ENCODE measurements at places on chromosomes 5 and 9.

DNA sequence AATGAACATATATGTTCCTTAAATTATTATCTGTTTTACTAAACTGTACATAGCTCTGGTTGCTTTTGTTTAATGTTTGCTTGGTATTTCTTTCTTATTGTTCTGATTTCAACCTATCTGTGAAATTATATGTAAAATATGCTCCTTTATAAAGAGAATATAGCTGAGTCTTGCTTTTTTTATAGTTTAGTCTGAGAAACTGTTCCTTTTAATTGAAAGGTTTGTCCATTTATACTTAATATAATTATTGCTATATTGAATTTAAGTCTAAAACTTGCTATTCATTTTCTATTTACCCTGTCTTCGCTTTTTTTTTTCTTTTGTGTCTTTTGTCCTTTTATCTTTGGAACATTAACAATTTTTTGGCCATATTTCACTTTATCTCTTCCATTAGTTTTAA, 712.0 kb downstream of the MAT2B start:
- DNase-seq = no peak

DNA sequence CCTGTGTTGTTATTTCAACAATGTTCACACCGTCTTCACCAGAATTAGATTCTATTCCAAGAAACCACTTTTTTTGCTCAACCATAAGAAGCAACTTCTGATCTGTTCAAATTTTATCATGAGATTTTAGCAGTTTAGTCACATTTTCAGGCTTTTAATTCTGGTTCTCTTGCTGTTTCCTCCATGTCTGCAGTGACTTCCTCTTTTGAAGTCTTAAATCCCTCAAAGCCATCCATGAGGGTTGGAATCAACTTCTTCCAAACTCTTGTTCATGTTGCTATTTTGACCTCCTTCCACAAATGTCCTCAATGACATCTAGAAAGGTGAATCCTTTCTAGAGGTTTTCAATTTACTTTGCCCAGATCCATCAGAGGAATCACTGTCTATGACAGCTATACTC, 25.7 kb upstream of the ENTREP1 start:
- DNase-seq = no peak

DNA sequence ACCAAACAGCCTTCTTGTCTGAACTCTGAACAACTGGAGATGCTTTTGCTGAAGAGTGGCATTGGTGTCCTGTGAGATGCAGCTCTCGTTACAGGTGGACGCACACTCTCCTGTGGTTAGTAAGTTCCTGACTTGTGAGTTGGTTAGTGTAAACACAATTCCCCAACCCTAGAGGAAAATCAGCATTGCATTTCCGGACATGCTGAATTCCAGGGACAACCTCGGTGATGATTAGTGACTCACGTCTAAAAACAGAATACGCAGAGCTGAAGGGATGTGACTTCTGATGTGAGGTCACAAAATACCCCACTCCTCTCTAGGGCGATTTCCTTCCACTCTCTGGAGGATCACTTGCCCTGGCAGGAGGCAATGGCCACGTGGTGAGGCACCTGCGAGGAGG, 5.0 kb downstream of the OR2V2 start:
- no peak for DNase-seq

- no peak for DNase-seq
Measured at GRCh38 chr9:122812736-122813135, 12.8 kb downstream of the OR1K1 start.

DNA sequence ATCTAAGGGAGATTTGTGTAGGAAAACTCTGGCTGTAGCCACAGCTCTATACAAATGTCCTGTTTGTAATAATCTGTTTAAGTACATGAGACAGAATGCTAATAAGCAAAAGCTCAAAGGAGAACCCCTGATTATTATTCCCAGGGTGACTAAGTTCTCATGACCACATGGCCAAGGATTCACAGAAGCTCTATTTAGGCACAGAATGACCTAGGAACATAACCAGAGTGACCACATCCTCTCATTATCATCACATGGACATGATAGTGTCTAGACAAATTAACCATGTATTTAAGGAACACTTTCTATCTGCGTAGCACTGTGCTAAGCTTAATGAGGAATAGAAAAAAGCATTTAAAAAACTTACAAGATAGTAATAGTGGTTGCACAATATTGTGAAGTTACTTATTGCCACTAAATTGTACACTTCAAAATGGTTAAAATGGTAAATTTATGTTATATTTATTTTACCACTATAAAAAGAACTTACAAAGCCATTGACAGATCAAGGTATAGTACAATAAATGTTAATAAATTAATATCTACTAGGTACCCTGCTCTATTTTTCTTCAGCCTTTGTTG, 56.3 kb downstream of the STX17 start:
- no peak for DNase-seq

DNA sequence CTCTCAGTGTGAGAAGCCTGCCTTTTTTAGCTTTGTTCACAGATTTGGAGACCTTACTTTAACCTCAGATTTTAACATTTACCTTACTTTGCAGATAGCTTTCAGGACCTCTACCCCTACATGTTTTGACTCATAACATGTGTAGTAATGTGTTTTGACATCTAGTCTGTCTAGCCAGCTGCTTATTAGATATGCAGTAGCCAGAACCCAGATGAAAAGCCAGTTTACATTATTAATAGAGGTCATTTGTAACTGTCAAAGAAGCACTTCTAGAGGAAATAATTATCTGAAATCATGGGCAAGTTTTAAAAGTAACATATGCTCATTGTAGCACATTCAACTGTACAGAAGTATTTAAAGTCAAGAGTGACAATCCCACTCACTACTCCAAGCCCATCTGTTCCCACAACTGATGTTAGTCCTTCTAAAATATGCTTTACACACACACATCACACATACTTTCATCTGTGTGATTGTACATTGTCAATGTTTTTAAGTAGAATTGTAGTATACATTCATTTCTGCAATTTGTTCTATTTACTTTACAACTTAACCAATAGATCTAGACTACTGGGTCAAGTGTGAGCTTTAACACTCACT, 71.8 kb upstream of the NIPAL4 start:
- no peak for DNase-seq

GRCh38 chr5:133321833-133322420, 270.1 kb downstream of the HSPA4 start:
- DNase-seq = peak; percentile 50

- no peak for DNase-seq
Measured at GRCh38 chr5:78858364-78858763, 126.7 kb downstream of the ARSB start.

GRCh38 chr5:124592891-124593290, 153.5 kb downstream of the ZNF608 start:
- DNase-seq = no peak

DNA sequence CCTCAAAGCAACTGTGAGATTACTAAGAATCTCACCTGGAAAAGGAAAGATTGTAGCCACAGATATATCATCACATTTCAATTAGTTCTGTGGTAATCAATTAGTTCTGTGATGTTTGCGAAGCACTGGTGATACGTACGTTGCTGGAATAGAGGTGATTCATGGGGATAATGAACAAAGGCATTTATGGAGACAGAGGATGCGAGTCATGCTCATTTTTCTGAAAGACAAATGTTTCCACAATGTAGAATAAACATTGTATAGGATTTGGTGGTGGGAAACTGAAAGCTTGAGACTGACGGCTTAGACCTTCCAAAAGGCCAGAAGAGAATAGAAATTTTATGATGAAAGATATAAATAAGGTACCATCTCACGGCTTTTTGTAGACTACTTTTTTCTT, 507.3 kb upstream of the TYRP1 start:
- DNase-seq = no peak

GRCh38 chr5:110549301-110549700, 177.2 kb downstream of the TMEM232 start:
- DNase-seq = no peak

- DNase-seq = no peak
Measured at GRCh38 chr5:3535414-3536211, 60.0 kb upstream of the IRX1 start.

GRCh38 chr9:98176391-98177259, 15.8 kb downstream of the CORO2A start:
- no peak for DNase-seq

GRCh38 chr5:53479590-53480415, 626 bp upstream of the FST start:
- DNase-seq = peak; percentile 22

DNA sequence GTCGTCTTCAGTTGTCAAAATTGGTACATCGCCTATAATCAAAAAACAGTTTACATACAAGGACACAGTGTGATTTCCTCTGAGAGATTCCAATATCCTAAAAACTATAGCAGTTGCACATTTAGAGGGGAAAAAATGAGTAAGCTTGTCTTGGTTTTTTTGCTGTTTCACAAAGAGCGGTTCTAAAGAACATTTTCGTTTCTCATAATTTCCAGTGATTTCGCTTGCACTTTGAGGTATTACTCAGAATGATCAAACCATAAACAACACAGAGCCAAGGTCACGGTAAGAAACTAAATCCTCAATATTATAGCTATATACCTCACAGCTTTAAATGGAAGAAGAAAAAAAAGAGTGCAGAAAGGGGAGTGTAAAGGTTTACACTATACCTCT, 861 bp downstream of the MTX3 start:
- peak; percentile 93 for DNase-seq

GRCh38 chr9:134775081-134775951, 105.3 kb upstream of the FCN2 start:
- DNase-seq = no peak

GRCh38 chr5:35626108-35626507, 8.4 kb downstream of the SPEF2 start:
- peak; percentile 75 for DNase-seq

- DNase-seq = no peak
Measured at GRCh38 chr5:122870219-122870856, 24.9 kb downstream of the SNX24 start.

GRCh38 chr5:131206772-131207171, 36.0 kb downstream of the LYRM7 start:
- DNase-seq = peak; percentile 38

- no peak for DNase-seq
Measured at GRCh38 chr9:36153746-36154145, 15.4 kb upstream of the CCIN start.

- DNase-seq = no peak
Measured at GRCh38 chr5:68751661-68752060, 342.2 kb upstream of the SLC30A5 start.

DNA sequence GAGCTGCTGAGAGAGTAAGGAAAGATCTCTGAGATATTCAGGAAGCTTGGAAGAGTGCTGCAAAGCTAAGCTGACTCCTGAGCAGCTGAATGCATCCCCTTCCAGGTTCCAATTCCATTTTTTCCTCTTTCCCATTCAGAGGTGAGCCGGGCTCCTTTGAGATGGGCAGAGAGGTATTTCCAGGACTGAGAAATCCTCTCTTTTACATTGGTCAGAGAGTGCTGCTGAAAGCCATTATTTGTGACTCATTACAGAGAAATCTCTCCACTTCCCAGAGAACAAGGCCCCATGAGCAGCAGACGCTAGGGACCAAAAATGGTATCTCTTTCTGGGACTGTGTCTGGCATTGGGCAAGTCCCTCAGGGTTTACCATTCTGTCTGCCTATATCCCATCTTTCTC, 3.7 kb downstream of the MCTP1 start:
- no peak for DNase-seq

DNA sequence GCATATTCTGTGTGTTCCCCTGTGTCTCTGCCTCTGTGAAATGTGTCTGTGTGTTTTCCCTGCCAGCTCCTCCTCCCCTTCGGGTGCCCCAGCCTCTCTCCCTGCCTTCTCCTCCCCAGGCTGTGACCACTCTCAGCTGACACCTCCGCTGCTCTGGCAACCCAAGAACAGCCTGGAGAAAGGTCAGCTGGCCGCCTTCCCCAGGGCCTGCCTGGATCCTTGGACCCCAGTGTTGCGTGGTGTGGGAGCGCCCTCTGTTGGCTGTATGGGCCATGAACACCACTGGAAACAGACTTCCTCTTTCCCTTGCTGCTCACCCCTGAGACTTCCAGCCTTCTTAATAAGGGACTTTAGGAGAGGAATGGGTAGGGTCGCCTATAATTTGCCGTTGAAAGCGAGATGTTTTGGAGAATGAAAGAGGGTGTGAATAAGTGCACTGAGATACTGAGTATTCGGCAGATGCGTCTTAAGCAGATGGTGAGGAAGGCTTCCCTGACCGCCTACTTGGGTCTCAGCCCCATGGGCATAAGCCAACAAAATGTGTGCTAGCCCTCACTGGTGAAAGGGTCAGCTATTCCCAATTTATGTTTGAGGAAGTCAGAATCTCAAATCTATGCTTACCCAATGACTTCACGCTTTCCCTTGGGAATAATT, 114.9 kb upstream of the TRIM32 start:
- peak; percentile 40 for DNase-seq

DNA sequence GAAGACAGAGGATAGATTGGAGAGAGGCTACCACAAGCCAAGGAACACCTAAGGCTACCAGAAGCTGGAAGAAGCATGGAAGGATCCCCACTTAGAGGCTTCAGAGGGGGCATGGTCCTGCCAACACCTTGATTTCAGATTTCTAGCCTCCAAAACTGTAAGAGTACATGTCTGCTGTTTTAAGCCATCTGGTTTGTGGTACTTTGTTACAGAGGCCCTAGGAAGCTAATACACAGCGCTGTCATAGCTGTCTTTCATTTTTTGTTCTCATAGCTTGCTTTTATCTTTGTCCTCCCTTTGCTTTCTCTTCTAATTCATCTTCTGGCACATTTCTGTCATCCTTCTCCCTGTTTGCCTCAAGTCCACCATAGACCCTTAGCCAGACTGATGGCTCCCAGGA, 104.5 kb downstream of the ATP10B start:
- no peak for DNase-seq

GRCh38 chr5:32571128-32571527, 14.2 kb upstream of the SUB1 start:
- no peak for DNase-seq

- DNase-seq = no peak
Measured at GRCh38 chr5:155466851-155467250, 453.3 kb downstream of the KIF4B start.

DNA sequence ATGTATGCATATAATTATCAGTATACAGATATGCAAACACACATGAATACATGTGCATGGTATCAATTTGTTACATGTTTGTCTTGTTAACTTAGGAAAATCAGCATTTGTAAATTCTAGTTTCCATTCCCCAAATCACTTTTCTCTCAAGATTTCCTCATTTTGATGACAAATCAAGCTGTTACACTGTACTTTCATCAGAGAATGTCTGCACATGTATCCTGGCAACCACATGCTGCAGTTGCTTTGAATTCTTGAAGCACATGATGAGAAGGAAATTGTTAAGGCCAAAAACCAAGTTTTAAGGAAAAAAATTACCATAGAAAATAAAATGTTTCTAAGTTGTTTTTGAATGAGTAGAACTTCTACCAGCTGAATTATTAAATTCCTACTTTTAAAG, 1834.5 kb downstream of the EFNA5 start:
- no peak for DNase-seq

DNA sequence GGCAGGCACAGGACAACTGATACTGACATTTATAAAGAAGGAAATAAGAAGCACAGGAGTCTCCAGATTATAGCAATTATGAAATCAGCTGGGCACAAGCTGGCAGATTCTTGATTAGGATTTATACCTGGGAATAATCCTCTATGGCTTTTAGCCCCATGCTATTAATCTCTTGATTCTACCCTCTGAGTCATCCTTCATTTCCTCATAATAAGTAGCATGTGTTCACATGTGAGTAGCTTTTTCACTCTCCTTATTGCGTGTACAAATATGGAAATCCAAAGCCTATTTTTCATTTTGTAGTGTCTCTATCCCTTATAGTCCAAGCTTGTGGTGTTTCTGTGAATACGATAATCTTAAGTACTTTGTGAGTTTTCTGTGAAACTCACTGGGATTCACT, 185.0 kb upstream of the PRLR start:
- DNase-seq = no peak

- DNase-seq = no peak
Measured at GRCh38 chr5:179240561-179240960, 104.7 kb downstream of the ADAMTS2 start.

All from activated CD4-positive, alpha-beta T cell treated with anti-CD3 and anti-CD28 coated beads, Interleukin-10, Interleukin-2, amounts not matched to agents 100 ng/mL and 50 ng/mL, durations not matched to agents 16 hours and 8 hours (primary cell).